Lung (tissue), 17 donors: ENCODE measurements at places on chromosomes 4 and X. TPM values are rescaled to one million over a fixed set of nuclear protein-coding genes. Genes with fewer than 3 reads are reported as not detected.

- H3K4me3 ChIP-seq: no peak overlapping the region
- H3K27ac ChIP-seq: no peak overlapping the region
- H3K27me3 ChIP-seq: peaks cover 5% of the 10 kb centered on the region
- no peak for DNase-seq
- no peaks in the 10 kb centered on the region for H3K4me1 ChIP-seq
These were observed 96.2 kb upstream of the KLHL13 start for GRCh38 chrX:118212817-118213183.

GRCh38 chr4:152352622-152353116 lies 183.2 kb downstream of the FBXW7 start:
- H3K4me1 ChIP-seq: no peaks in the 10 kb centered on the region
- no peaks in the 10 kb centered on the region for H3K36me3 ChIP-seq
- peak overlapping the region; percentile 55 for H3K27ac ChIP-seq
- no peaks in the 10 kb centered on the region for H3K27me3 ChIP-seq

Gene TDO2
- 27.4 TPM for total RNA-seq

Gene USP27X
- 4.3 TPM for total RNA-seq

DNA sequence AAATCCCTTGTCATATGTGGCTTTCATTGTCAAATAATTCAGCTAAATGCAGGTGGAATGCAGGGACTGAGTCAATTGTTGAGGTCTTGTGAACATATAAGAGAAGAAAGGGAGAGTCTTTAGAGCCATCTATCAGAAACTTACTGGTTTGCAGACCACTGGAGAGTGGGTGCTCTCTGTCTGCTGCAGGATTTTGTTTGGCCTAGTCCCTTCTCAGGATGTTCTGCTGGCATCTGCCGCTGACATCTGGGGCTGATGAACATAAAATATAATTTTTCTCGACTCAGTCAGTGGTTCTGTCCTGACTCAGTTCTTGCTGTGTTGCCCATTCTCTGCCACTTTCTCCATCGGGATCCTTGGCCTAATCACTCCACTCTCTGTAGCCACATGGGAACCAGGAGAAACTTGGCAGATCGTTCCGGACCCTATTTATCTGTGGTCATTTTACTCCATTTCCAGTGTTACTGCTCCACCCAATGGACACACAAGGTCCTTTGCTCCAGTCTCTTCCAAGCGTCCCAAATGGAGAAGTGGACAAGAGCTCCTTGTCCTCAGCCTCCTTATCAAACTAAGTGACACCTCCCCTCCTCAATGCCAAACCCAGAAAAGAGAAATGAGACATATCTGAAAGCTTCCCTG lies 436.2 kb downstream of the FAT4 start:
- H3K4me1 ChIP-seq: no peaks in the 10 kb centered on the region
- H3K27ac ChIP-seq: no peak overlapping the region
- no peaks in the 10 kb centered on the region for H3K36me3 ChIP-seq
- DNase-seq: peak; percentile 78

DNA sequence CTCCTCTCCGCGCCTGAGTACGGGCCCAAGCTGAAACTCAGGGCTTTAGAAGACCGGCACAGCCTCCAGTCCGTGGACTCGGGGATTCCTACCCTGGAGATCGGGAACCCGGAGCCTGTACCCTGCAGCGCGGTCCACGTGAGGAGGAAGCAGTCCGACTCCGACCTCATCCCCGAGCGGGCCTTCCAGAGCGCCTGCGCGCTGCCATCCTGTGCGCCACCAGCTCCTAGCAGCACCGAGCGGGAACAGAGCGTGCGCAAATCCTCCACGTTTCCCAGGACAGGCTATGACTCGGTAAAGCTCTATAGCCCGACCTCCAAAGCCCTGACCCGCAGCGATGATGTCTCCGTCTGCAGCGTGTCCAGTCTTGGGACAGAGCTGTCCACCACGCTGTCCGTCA lies 13.9 kb downstream of the TBC1D14 start:
- H3K4me3 ChIP-seq: no peak overlapping the region
- H3K27me3 ChIP-seq: no peaks in the 10 kb centered on the region
- no peaks in the 10 kb centered on the region for H3K36me3 ChIP-seq
- H3K27ac ChIP-seq: no peak overlapping the region
- no peaks in the 10 kb centered on the region for H3K4me1 ChIP-seq

Gene ATP2B3
- total RNA-seq: 0.54 TPM

Gene PAK3
- total RNA-seq: 1.4 TPM

DNA sequence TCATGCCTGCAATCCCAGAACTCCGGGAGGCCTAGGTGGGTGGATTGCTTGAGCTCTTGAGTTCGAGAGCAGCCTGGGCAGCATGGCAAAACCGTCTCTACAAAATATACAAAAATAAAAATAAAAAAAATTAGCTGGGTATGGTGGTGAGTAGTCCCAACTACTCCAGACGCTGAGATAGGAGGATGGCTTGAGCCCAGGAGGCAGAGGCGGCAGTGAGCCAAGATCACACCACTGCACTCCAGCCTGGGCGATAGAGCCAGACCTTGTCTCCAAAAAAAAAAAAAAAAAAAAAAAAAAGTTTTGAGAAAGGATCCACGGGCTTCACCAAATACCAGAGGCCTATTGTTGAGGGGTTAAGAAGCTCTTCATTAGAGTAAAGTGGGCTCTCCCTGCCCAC lies 8.0 kb downstream of the SUPT20HL2 start:
- no peaks in the 10 kb centered on the region for H3K36me3 ChIP-seq
- peaks cover 7% of the 10 kb centered on the region for H3K4me1 ChIP-seq
- H3K27me3 ChIP-seq: peaks cover 38% of the 10 kb centered on the region
- no peak overlapping the region for H3K27ac ChIP-seq

Gene CFAP47
- 21.0 TPM for total RNA-seq

Gene OTC
- total RNA-seq: 1.2 TPM

Gene GPR82
- total RNA-seq: 1.1 TPM

DNA sequence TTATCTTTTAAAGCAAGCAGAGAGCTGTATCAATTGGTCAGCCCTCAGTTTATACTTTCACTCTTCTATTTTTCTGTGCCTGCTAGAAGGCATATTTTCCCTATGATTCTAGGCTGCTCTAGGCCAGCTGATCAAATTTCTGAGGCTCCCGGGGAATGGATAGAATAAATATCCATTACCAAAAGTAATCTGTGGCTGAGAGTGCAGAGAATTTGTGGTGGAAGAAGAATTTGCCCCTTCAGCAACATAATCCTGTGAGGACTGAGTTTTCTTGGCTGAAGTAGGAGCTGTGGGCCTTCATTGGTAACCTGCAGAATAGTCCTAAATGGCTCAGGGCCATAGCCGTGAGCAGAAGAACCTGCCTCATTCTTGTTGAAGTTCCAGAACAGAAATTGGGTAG lies 314.6 kb upstream of the CASK start:
- H3K4me3 ChIP-seq: no peak overlapping the region
- H3K27ac ChIP-seq: no peak overlapping the region
- no peaks in the 10 kb centered on the region for H3K36me3 ChIP-seq
- no peak for DNase-seq
- peaks cover 6% of the 10 kb centered on the region for H3K27me3 ChIP-seq

DNA sequence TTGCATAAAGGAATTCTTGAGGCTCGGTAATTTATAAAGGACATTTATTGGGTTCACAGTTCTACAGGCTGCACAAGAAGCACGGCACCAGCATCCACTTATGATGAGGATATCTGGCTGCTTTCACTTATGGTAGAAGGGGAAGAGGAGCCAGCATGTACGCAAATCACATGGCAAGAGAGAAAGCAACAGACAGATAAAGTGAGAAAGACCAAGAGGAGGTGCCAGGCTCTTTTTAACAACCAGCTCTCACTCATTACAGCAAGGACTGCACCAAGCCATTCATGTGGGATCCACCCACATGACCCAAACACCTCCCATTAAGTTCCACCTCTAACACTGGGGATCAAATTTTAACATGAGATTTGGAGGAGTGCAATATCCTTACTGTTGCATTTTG lies 1198.2 kb downstream of the ADGRL3 start:
- DNase-seq: no peak
- H3K4me3 ChIP-seq: no peak overlapping the region
- no peak overlapping the region for H3K27ac ChIP-seq
- H3K4me1 ChIP-seq: no peaks in the 10 kb centered on the region
- no peaks in the 10 kb centered on the region for H3K27me3 ChIP-seq
- no peaks in the 10 kb centered on the region for H3K36me3 ChIP-seq

Gene ARR3
- total RNA-seq: not detected

DNA sequence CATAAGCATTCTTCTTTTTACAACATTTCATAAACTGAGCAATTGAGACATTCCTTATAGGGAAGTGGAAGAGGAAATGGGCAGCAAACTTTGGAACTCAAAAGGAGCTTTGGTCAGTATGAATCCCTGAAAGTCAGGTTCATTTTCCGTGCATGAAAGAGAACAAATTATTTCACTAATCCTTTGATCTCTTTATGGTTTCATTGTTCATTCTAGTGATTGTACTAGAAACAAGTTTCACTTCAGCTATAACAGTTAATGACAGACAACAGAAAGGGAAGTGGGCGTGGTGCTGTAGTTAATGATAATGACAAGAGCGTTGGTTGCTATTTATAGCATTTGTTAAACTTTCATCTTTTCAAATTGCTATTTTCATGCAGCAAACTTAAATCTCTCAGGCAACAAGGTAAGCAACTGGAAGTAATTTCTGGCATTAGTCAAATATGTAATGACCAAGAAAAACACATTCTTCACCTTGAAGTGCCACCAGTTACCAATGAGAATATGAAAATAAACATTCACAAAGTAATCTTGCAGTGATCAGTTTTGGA lies 98.4 kb downstream of the AREG start:
- no peak overlapping the region for H3K4me3 ChIP-seq
- H3K4me1 ChIP-seq: no peaks in the 10 kb centered on the region
- DNase-seq: no peak
- H3K27ac ChIP-seq: no peak overlapping the region

Gene SSX2B
- not detected for total RNA-seq

DNA sequence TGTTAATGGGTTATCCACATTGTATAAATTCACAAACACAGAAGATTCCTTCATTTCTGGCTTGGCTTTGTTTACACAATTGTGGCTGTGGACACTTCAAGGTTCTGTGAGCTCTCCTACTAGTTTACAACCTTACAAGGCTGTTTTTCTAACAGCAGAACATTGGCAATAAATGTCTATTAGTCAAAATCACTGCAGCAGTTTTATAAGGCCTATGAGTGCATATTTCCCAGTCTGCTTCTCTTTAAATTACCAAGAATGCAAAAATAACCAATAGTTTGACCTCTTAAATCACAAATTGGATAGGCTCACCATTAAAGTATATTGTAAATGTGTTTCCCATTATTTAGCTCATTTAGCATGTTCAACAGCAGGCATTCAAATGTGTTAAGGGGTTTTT lies 239.2 kb downstream of the DKK2 start:
- no peaks in the 10 kb centered on the region for H3K27me3 ChIP-seq
- H3K4me3 ChIP-seq: no peak overlapping the region
- no peak for DNase-seq
- H3K27ac ChIP-seq: no peak overlapping the region
- H3K36me3 ChIP-seq: no peaks in the 10 kb centered on the region

DNA sequence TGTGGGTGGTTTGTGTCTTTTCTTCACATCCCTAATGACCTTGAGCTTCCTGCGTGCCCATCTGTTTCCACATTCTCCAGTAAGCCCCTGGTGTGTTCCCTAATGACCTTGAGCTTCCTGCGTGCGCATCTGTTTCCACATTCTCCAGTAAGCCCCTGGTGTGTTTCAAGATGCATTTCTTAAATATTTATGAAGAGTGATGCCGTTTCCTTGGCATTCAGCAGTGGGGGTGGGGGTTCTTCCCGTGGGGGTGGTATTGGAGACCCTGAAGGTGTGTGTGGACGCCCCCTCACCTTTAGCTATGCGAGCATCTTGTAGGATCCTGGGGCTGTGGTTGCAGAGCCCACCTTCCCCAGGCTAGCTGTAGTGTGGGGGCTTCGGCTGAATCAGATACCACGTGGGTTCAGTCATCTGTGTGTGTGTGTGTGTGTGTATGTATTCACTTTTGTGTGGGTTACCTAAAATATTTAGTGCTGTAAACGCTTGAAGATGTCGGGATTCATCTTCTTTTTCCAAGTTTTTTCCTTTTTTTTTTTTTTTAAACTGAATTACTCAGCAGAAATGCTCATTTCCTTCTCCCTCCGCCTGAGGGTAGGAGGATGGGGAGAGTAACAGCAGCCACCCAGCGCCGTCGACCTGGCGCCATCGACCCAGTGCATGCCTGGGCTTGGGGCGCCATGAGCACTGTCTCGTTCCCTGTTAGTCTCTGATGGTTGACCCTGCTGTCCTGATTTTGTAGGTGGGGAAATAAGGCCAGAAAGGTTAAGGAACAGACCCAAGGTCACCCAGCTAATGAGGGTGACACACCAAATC lies 9.9 kb downstream of the NSG1 start:
- no peaks in the 10 kb centered on the region for H3K4me1 ChIP-seq
- no peak overlapping the region for H3K4me3 ChIP-seq
- no peak overlapping the region for H3K27ac ChIP-seq
- peak; percentile 66 for DNase-seq
- no peaks in the 10 kb centered on the region for H3K27me3 ChIP-seq

DNA sequence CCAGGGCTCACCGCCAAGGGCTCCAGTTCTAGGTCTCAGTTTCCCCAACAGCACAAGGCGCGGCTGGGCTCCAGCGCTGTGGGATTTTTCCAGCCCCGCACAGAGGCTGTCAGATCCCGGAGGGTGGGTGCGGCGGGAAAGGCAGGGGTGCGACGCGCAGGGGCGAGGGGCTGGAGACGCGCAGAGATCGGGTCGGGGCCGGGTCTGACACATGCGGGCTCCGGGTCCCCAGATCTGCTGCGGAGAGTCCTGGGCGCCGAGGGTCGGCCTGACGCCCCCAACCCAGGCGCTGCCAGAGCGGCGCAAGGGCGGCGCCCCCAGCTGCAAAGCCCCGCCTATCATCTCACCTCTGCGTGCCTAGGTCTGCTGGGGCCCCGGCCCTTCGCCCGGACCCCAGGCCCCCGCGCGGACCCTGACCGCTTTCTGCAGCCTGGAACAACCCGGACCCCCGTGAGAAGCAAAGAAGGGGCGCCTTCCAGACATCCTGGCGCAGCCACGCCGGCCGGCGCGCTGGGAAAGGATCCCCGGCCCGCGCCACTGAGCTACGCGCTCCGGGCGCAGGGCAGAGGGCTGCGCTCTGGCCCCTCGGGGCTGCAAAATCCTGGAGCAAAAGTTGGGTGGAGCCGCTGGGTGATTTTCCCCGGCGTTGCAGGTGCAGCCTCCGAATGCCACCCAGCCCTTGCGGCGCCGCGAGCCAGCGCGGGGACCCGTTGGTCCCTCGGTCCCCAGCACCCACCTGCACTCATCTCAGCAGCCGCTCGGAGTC lies 486 bp downstream of the ABLIM2 start:
- no peak overlapping the region for H3K27ac ChIP-seq
- no peaks in the 10 kb centered on the region for H3K36me3 ChIP-seq
- no peaks in the 10 kb centered on the region for H3K4me1 ChIP-seq
- H3K27me3 ChIP-seq: no peaks in the 10 kb centered on the region
